ENCODE measurements at places on chromosomes 5 and 9.
A peak's percentile ranks its signal among the peaks of the same experiment; 100 is the strongest.

DNA sequence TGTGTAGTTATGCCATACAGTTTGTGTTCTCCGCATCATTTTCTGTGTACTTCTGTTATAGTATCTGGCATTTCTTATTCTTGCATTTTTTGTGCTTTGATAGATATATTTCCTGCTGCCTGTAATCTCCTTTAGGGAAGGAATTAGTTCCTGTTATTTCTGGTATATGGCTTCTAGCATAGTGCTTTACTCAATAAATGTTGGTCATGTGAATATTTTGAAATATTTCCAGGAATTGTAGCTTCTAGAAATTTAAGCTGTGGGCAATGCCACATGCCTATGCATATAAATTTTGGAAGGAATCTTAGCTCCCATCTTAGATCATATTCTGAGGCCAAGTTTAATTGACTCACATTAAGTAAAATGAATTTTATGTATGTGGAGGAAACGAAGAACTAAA is 11.5 kb upstream of the PRRC1 start:
- no peak for DNase-seq

GRCh38 chr5:77993141-77993854 is 217.2 kb upstream of the TBCA start:
- DNase-seq = no peak

DNA sequence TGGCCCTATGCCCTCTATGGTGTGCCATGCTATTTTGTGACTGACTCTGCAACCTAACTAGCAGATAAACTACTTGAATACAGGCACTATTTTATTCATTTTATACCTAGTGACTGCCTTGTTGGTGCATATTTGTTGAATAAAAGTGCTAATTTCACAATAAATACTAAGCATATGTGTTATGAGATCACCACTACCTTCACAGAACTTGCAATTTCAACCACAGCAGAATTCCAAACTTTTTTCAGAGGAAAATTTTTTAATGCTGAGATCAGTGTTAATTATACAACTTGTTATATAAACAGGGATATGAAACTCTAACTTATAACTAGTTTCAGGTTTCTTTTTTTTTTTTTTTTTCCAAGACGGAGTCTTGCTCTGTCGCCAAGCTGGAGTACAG is 94.8 kb downstream of the NR3C1 start:
- no peak for DNase-seq

GRCh38 chr9:86626802-86627201 is 272.6 kb upstream of the TUT7 start:
- no peak for DNase-seq

DNA sequence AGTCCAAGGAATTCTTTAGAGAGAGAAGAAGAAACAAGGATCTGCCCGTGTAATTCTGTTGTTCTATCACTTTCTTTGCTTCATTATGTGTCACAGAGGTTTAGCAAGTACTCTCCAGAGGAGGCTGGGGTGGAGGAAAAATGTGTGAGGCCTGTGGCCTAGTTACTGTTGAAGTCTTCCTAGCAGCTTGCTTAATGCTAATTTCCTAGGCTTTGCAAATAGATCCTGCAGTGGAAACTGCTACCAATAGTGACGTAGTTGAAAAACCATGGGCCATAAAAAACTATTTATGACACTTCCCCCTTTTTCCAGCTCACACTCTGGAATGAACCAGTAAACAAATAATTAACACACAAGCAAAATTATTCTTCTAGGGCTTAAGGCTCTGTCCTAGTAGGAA is 27.0 kb upstream of the C9orf72 start:
- DNase-seq = no peak

DNA sequence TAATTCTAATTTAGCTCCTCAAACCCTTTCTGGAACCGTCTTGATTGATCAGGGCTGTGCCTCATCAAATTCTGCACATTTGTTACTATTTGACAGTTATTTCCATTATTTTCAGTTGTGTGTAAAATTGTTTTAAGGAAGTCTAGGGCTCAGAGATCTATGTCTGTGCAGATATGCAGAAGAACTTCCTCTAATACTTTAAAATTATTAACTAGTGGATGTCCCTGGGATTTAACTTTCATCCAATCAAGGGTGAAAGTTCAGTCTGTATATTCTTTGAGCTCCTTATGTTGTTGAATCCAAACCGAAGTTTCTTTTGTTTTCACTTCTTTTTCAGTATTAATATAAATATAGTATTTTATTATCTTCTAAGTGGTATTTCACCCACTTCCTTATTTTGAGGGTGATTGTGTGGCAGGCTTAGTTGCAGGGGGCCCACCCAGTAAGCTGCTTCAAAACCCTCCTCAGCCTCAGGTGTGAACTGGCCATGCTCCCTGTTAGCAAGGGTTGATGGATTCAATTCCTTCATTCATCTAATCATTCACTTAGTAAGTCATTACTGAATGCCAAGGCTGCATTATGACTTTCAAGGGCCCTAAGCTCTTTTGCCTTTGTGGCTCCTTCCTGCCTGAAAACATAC is 2.1 kb upstream of the CAMLG start:
- DNase-seq = no peak

GRCh38 chr5:149274939-149275338 is 3.3 kb downstream of the AFAP1L1 start:
- no peak for DNase-seq

DNA sequence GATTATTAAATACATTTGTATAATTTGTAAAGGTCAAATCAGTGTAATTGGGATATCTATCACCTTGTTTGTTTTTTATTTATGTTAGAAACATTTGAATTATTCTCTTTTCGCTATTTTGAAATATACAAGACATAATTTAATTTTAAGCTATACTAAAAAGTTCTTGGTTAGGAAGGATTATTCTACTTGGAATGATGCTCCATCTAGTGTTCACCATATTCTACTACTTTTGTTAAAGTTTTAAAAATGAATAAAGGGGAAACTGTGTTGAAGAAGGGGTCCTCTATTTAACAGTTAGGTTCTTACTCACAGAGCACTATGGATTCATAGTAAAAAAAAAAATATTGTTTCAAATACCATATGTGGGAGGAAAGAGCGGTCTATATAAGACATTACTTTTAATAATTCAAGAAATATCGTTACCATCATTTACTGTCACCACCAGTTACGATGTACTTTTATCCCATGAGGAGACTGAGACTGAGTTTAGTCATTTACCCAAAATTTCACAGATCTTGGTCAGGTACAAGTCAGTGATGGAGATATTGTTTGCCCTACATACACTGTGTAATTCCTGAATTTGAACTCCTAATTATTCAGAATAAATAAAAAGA is 6.3 kb upstream of the STOM start:
- DNase-seq = no peak

DNA sequence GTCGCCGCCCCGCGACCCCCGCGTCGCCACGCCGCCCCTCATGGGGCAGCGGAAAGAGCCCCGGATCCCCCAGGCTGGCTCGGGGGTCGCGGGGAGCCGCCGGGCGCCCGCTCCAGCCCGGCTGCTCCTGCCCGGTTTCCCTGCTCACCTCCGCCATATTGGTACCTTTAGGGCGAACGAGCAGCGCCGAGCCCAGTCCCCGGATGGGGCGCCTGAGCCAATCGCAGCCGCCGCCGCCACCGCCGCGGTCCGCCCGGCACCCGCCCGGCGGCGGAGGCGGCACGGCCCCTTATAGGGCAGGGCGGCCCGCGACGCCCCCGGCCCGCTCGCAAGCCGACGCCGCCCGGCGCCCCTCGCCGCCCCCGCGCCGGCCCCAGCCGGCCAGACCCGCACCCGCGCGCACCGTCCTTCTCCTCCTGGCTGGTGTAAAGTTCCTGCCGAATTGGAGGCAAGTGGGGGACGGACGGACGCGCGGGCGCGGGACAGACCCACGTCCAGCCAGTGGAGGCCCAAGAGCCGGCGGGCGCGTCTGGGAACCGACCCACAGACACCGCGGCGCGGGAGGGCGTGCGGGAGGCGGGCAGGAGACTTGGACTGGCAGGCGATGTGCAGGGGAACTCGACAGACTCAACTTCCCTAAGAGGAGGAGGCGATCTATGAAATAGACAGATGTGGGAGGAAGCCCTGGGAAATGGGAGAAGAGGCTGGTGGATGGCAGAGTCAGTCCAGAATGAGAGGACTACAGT is at the start of gene MIER3:
Gene MIER3, minus strand, starts transcription at position 178 of the 746 bp plus-strand sequence. Its CDS starts 21 bp downstream, at position 157.
- DNase-seq = peak; percentile 83

- DNase-seq = peak; percentile 49
These were observed 1.3 kb downstream of the GADD45G start for GRCh38 chr9:89606049-89606623.

DNA sequence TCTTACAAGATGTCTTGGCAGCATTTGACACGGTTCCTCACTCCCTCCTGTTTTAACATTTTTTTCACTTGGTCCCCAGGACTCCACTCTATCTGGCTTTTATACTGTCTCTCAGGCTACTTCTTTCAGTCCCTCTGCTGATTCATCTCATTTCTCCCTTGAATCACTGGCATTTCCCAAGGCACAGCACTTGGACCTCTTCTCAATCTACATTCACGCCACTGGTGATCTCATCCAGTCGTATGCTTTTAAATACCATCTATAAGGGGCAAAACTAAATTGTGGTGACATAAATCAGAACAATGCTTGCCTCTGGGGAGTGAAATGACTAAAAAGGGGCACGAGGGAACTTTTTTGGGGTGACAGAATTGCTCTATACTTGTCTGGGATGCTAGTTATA is 47.1 kb downstream of the MAPKAP1 start:
- peak; percentile 49 for DNase-seq

DNA sequence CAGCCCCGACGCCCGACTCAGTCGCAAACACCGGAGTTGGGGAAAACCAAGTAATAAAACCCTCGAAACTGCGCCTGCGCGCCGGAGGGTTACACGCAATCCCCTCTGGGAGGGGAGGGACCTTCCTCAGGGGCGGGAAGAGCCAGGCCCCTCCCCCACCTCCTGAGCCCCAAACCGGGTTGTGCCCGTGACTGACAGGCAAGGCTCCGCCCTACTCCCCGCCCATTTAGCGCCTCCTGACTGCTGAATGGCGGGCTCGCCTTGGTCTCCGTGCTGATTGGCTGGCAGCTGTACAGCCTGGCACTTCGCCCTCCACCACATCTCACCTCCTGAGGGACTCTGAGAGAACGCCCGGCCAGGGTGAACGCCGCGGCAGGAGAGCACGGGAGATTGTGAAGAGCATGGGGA is at the start of gene PRDM9:
Gene PRDM9, plus strand, starts transcription at position 332 of the 408 bp plus-strand sequence. CDS start 1,425 bp downstream, outside the sequence.
- DNase-seq = no peak

DNA sequence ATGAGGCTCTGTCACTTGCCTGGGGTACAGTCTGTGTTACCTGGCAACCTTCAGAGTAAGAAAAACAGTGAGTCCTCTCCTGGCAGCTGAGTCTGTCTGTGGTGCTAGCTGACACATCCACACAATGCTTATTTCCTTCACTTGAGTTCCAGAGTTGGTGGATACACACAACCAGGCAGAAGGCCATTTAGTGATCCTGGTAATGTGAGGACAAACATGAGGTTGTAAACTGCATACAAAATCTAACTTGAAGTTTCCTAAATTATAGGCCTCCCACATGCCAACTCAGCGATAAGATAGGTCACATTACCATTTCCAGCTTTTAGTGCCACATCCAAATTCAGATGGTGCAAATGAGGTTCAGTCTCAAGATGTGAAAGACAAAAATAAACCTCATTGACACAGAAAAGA is 125.5 kb downstream of the DCP2 start:
- DNase-seq = no peak

- DNase-seq = no peak
These were observed 2.3 kb upstream of the SLC12A2 start for GRCh38 chr5:128081111-128081851.

GRCh38 chr9:130486103-130486502 is 41.3 kb downstream of the ASS1 start:
- DNase-seq = no peak

- DNase-seq = peak; percentile 41
These were observed 27.8 kb downstream of the NFIL3 start for GRCh38 chr9:91395553-91396471.

GRCh38 chr9:121735065-121735792 is 83.8 kb downstream of the DAB2IP start:
- no peak for DNase-seq

DNA sequence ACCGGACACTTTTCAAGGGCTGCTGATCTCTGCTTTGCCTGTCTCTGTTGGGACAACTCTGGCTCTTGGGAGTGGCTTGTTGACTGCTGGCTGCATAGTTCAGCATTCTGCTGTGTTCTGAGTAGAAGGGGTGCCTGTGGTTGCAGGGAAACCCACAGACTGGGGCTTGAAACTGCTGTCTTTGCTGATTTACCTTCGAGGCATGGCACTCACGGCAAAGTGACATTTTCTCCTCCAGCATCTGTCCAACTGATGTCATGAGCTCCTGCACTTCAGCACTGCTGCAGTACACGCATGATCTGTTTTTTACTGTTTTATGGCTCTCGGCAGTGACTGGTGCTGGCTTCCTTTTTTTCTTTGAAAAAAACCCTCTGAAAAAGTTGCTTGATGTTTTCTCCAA is 69.2 kb downstream of the SPATA31D1 start:
- DNase-seq = no peak

GRCh38 chr5:74083096-74083791 is 457.2 kb downstream of the ARHGEF28 start:
- no peak for DNase-seq

- no peak for DNase-seq
These were observed 43.6 kb downstream of the NACC2 start for GRCh38 chr9:136051453-136051836.

DNA sequence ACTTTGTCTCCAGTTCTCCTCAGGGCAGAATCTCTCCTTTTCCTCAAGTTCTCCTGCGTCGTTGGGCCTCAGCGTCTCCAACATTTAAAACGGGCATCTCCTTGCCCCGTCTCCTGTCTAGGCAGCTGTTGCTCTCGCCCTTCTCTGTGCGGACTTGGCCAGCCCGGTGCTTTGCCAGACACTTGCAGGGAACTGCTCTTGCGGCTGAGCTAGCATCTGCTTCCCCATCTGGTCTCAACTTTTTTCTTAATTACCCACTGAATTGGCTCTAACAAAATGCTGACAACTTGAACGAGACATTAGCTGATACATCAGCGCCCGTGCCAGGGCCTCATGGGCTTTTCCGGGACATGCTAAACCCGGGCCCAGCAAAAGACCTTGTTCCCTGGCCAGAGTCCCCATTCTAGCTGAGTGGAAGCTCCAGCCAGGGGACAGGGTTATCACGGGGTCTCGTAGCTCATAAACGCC is 25.1 kb downstream of the ZNF618 start:
- no peak for DNase-seq

Measured in activated naive CD4-positive, alpha-beta T cell treated with anti-CD3 and anti-CD28 coated beads for 36 hours (primary cell).